CD4-positive, alpha-beta T cell treated with Interleukin-4 for 1 hour (primary cell): ENCODE measurements at places on chromosomes 7 and 10.
A peak's percentile ranks its signal among the peaks of the same experiment; 100 is the strongest.

- DNase-seq, result no peak
Measured at GRCh38 chr10:133347710-133348517, 741 bp downstream of the PRAP1 start.

GRCh38 chr7:101595766-101596537 is 33.1 kb downstream of the MYL10 start:
- DNase-seq, result no peak

DNA sequence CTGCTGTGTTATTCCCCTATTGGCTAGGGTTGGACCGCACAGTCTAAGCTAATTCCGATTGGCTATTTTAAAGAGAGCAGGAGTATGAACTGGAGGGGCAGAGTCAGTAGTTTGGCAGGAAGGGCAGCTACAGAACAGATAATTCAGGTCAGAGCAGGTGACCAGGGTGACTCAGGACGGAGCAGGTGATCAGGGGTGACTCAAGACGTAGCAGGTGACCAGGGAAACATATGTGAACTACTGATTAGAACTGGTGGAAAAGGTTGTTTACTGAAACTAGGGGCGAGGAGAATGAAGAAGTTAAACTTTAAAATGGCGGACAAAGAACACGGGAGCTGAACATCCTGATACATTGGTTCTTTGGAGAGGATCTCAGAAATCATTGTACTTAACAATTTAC is 102.3 kb downstream of the CCDC7 start:
- DNase-seq, result no peak

- DNase-seq, result no peak
Measured at GRCh38 chr10:77109351-77109994, 528.1 kb downstream of the KCNMA1 start.

GRCh38 chr10:77614778-77615625 is 22.6 kb downstream of the KCNMA1 start:
- no peak for DNase-seq

- no peak for DNase-seq
Measured at GRCh38 chr10:33878238-33878786, 543.8 kb upstream of the NRP1 start.

DNA sequence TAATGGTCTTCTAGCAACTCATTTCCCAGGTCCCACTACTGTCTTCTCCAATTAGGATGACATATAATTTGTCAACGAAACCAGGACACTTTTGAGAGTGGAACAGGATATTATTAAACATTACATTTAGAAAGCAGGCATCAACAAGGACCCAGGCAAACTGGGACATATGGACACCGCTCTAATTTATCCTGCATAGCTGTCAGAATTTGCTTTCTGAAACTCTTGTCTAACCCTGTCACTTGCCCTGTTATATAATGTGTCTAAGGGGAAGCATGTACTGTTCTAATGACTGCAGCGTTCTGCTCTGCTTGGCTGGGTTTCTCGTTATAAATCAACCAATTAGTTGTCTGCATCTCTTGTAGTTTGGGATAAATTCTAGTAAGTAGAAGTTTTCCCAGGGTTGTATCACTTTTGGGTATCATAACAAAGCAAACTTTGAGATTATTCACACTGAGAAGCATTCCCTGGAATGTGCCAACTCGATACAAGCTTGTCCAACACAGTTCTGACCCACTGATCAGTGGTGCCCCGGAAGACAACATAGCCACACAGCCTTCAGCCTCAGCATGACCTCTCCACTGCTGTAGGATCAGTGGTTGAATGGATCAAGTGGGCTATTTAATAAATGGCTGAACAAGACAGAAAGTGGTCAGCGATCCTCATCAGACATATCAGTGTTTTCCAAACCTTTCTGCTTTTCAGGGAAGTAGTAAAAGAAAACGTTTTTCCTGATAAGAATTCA is 228.1 kb downstream of the KIF20B start:
- DNase-seq, result no peak

DNA sequence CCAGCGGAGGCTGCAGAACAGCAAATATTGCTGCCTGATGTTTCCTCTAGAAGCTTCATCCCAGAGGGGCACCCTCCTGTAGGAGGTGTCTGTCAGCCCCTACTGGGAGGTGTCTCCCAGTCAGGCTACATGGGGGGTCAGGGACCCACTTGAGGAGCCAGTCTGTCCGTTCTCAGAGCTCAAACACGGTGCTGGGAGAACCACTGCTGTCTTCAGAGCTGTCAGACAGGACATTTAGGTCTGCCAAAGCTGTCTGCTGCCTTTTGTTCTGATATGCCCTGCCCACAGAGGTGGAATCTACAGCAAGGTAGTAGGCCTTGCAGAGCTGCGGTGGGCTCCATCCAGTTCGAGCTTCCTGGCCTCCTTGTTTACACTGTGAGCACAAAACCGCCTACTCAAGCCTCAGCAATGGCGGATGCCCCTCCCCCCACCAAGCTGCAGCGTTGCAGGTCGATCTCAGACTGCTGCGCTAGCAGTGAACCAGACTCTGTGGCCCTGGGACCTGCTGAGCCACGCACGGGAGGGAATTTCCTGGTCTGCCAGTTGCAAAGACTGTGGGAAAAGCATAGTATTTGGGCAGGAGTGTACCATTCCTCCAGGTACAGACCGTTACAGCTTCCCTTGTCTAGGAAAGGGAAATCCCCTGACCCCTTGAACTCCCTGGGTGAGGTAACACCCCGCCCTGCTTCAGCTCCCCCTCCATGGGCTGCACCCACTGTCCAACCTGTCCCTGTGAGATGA is 17.7 kb upstream of the MINDY3 start:
- DNase-seq, result no peak

DNA sequence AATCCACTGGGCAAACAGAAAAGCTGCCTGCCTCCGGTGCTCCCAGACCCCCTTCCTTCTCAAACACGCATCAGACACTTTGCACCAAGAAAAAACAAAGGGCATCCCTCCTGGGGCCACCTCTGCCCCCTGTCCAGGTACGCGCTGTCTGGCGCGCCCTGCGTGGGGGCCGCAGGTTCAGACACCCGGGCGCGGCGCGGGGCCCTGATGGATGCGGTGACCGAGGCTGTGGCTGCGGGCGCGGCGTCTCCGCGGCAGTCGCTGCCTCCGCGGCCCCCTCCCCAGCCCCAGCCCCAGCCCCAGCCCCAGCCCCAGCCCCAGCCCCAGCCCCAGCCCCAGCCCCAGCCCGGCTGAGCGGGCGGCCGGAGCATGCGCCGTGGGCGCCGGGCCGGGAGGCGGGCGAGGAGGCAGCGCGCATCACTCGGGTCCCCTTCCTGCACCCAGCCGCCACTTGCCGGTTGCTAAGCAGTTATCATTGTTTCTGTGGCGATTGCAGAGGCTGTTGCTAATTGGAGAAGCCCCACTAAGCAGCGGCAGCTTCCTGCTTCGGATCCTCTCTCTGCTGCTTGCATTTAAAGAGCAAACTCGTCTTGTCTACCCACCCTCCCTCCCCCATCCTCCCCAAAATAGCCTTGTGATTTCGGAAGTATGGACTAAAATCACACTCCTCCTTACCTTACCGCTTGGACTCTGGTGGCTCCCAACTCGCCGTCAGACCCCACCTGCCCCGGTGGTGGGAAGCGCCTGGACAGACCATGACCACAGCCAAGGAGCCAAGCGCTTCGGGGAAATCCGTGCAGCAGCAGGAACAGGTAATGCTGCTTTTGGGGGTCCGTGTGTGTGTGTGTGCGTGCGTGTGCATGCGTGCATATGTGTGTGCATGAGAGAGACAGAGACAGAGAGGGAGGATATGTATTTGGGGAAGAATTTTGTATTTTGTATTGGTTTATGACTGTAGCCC is 252.8 kb downstream of the DPP6 start:
- no peak for DNase-seq

DNA sequence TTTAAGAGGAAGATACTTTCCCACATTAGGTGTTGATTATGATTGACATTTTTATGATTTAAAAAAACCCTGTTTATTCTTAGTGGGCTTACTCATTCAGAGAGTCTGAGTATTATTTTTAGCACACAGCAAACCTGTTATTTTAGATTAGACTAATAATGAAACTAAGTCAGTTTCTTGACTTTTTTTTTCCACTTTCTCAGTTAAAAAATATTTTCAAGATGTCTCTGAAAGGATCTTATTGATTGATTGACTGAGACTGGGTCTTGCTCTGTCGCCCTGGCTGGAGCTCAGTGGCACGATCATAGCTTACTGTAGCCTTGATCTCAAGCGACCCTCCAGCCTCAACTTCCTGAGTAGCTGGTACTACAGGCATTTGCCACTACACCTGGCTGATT is 20.4 kb upstream of the INPP5F start:
- DNase-seq, result peak; percentile 32

DNA sequence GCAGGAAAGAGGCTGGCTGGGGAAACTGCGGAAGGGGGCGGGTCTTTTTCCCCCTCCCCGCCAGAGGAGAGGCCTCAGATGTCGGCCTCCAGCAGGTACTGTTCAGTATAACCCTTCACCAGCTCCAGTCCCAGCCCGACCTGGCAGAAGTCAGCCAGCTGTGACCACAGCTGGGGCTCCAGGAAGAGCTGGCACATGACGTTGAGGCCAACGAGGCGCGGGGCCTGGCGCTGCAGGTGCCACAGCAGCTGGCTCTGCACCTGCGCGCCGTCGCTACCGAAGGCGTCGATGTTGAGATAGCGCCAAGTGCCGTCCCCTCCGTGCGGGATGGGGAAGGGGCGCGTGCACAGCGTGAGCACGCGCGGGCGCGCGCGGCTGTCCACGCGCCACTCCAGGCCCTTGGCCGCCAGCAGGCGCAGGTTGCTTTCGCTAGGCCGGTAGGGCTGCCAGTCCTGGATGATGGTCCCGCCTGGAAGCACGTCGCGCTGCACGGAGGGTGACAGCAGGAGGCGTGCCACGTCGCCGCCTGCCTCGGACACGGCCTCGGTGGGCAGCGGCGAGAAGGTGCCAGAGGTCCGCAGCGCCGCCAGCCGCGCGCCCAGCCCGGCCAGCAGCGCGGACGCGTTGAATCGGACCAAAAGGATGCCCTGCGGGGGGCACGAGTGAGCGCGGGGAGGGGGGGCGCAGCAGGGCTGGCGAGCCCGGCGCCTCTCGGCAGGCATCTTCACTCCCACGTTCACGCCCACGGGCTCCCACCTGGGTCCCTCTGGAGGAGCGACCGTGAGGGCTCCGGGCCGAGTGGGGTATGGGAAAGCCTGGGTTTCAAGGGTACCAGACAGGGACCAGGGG is 6.9 kb upstream of the VGF start:
- no peak for DNase-seq

DNA sequence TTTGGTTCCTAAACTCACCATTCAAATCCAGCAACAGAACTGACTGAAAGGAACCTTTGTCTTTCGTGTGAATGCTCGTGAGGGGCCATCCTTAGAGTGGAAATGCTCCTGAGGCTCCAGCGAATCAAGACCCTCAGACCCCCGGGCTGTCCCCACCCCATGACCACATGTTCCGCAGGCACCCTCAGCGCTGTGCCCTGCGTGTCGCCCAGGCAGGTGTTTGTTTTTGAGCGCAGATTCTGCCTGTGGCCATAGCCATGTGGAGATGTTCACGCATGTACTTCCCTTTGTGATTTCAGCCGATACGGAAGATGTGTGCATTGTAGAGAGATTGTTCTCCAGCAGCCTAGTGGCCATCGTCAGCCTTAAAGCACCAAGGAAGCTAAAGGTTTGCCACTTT is 24.2 kb downstream of the WIPI2 start:
- DNase-seq, result no peak
